ENCODE measurements at places on chromosomes 7 and 10. TPM values are rescaled to one million over a fixed set of nuclear protein-coding genes. Genes with fewer than 3 reads are reported as not detected.

Gene JCAD
- polyA plus RNA-seq: 29.6 TPM

Gene ZNF736
- polyA plus RNA-seq: 33.3 TPM

Gene NSUN5
- 19.0 TPM for polyA plus RNA-seq

Gene KEL
- polyA plus RNA-seq: 2.6 TPM

Gene IL6
- polyA plus RNA-seq: not detected

Gene CCDC146
- polyA plus RNA-seq: 24.1 TPM

Gene EZH2
- polyA plus RNA-seq: 44.6 TPM

Gene ADRB1
- not detected for polyA plus RNA-seq

Gene ANKRD30A
- not detected for polyA plus RNA-seq

Data from renal cortex interstitium (tissue), 15 donors.